Thymus (tissue), 14 donors: ENCODE measurements at places on chromosomes 1 and 21.

DNA sequence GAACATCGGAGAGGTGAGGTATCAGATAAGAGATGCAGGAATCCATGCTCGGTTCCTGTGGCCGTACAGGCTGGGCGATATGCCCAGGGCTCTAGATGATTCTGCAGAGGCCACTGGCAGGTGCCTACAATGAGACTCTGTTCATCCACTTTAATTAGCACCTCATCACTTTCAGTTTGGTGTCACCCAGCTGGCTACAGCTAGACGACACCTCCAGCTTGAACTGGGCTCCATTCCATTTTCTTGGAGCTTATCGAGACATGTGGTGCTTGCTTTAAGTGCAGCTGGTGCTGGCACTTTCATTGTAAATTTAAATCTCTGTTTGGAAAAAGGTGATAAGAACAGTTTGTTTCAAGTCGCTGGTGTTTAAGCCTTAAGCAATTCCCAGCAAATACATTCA lies 322.5 kb upstream of the ADGRL2 start:
- DNase-seq = no peak

GRCh38 chr1:26168410-26169197 lies at the start of gene C1orf232:
Gene C1orf232 (minus strand): TSS chr1:26168963. CDS start chr1:26168499, 464 bp downstream.
- DNase-seq = no peak

DNA sequence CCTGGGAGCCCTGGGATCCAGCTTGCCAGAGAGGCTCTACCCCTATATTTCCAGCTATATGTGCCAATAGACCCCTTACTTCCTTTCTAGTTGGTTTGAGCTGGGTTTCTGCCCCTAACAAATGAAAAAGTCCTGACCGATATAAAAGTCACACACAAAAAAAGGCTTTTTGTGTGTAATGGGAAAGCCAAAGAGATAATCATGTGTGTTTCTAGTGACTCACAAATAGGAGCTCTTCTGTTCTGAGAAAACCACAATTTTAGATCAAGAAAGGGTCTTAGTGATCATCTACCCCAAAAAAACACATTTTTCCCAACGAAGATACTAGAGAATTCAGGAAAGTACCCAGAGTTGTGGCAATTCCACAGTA lies 23.0 kb upstream of the PLEKHA6 start:
- DNase-seq = no peak

DNA sequence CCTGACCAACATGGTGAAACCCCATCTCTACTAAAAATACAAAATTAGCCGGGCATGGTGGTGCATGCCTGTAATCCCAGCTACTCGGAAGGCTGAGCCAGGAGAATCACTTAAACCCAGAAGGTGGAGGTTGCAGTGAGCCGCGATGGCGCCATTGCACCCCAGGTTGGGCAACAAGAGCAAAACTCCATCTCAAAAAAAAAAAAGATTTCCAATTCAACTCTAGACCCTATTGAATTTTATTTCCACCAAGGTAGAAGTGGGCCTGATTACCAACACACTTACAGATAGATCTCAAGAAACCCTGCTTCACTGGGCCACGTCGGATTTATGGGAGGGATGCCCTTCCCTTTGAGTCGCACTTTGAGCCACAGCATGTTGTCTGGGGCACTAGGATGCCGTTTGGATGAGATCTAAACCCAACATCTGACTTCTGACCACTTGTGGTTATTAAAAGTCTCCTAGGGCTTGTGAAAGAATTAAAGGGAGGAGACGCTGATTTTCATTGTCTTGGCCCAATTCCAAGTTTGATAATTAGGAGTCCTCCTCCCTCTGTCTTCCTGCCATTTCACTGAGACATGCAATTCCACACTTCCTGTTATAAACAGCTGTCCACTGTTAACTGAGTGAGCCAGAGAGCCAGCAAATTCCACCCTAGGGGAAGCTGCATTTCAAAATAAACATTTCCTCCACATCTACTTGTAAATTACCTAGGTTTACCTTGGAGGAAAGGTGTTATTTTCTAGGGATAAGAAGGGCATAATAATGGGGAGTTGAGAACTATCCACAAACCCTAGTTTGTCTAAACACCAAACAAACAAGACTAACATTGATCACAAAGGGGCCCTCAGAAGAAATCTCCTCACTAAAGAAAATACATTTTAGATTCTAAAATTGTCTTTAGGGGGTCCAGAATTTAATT lies 5.2 kb upstream of the RERE start:
- no peak for DNase-seq

- DNase-seq = peak; percentile 39
Observed at GRCh38 chr1:58162952-58163550, 383.5 kb downstream of the OMA1 start.

- DNase-seq = no peak
Observed at GRCh38 chr1:29052100-29052499, 71.6 kb downstream of the TMEM200B start.

DNA sequence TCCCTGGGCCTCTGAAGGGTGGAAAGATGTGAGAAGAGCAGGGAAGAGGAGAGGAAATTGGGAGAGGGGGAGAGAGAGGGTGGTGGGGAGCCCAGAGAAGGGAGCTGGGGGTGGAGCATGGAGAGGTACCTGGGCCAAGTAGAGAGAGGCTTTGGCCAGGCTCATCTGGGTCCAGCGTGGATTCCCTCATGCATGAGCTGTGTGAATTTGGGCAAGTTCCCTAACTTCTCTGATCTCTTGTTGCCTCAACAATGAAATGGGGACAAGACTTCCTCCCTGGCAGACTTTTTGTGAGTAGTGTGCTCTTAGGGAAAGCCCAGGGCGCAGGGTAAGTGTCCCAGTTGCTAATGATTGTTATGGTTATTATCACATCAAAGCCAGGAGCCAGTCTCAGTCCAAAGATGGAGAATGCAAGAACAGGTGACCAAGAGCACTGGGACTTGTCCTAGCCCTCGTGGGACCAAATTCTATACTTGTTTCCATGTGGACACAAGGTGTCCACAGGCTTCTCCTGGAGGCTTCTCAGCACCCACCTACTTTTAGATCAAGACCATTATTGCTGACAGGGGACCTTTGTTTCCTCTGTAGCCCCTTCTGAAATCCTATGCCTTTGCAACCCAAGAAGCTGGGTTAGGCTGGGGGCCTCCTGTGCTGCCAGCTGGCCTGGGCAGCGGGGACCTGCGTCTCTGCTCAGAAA lies 13.9 kb downstream of the IL6R start:
- DNase-seq = no peak

- no peak for DNase-seq
Observed at GRCh38 chr1:171610385-171610784, 11.7 kb upstream of the MYOCOS start.

GRCh38 chr21:44994695-44995342 lies 55.0 kb downstream of the SLX9 start:
- no peak for DNase-seq

- DNase-seq = no peak
Observed at GRCh38 chr1:19156676-19157075, 53.4 kb downstream of the UBR4 start.

DNA sequence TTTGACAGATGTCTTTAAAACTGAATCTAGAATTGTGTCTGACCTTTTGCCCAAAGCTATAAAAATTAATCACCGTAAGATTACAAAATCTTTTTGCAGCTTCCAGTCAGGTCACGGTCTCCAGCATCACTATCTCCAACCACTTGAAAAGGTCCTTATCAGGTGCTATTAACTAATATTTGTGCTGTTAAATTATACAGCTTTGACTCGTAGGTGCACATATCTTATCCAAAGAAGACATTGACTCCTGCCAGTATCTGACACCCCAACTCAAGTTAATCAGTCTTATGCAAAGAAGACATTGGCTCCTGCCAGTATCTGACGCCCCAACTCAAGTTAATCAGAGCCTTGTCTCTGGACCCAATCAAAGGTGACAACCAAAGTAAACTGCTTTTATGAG lies 19.9 kb upstream of the LYPD8 start:
- DNase-seq = no peak

DNA sequence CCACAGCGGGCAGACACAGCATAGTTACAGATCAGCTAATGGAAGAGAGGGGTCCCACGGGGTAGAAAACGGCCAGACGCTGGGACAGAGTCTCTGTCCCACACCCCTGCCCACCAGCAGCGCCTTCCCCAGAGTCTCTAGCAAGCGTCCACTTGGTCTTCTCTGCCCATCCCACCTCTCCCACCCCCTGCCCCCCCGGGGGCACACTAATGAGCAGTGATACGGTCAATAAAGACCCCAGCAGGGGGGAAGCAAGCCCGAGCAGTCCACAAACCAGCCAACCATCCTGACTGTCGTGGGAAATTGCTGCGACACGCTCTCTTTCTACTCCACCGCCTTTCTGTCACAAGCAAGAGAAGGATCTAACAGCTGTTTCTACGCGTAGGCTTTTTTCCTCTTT lies 374.7 kb downstream of the NPHP4 start:
- no peak for DNase-seq

GRCh38 chr1:11611638-11612327 lies 42.4 kb downstream of the FBXO2 start:
- DNase-seq = no peak

GRCh38 chr1:153430561-153430960 lies 14.2 kb downstream of the S100A7A start:
- no peak for DNase-seq

GRCh38 chr1:212554401-212554800 lies 54.2 kb upstream of the ATF3 start:
- no peak for DNase-seq

DNA sequence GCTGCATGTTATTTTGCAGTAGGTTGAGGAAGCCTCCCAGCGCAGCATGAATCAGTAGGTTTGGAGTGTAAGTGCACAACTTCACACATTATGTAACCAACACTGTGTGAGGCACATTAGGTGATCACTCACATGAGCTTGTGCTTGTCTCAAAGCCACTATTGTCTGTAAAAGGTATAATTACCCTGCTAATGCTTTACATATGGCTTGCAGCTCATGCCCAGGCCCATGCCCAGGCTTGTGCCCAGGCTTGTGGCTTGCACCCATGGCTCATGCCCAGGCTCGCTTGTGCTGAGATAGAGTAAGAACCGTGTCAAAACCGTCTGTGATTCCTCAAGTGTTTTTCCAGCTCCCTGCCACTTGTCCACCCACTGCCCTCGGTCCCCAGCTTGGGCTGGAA lies 596.3 kb downstream of the LTN1 start:
- no peak for DNase-seq

DNA sequence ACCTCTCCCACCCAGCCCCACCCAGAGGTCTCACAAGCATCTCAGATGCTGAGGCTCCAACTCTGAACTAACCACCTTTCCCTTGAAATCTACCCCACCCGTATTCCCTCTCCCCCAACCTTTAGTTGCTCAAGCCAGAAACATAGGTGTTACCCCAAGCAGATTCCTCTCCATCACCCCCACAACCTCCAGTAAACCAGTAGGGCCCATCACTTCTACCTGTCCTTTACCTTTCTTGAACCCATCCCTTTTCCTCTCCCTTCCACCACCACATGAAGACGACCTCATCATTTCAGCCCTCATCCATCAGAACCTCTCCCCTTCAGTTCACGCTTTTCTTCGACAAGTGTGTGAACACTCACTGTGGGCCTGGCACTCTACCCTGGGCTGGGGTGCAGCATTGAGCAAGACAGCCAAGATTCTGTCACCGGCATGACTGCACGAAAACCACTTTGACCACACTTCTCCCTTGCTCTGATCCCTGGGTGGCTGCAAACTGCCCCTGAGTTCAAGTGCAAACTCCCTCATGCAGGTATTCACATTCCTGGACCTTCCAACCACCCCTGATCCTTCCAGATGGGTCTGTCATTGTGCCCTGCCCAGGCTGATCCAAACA lies 65.5 kb upstream of the LAPTM5 start:
- no peak for DNase-seq

GRCh38 chr1:70438529-70438928 lies 27.5 kb downstream of the CTH start:
- no peak for DNase-seq

DNA sequence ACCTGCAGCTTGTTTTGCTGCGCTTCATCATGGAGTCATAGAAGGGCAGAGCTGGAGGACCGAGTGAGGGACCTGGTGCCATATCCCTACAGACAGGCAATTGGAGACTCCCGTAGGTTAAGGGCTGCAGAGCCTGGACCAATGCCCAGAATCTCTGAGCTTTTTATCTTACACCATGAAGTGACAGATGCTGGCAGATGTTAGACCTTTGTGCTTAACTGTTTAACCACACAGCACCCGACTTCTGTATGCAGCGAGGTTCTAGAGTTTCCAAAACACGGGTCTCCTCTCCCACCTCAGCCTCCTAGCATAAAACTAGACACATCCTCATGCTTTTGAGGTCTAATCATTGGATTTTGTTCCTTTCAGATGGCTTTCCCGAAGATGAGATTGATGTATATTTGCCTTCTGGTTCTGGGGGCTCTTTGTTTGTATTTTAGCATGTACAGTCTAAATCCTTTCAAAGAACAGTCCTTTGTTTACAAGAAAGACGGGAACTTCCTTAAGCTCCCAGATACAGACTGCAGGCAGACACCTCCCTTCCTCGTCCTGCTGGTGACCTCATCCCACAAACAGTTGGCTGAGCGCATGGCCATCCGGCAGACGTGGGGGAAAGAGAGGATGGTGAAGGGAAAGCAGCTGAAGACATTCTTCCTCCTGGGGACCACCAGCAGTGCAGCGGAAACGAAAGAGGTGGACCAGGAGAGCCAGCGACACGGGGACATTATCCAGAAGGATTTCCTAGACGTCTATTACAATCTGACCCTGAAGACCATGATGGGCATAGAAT lies 47.6 kb downstream of the B3GALT5 start:
- no peak for DNase-seq

DNA sequence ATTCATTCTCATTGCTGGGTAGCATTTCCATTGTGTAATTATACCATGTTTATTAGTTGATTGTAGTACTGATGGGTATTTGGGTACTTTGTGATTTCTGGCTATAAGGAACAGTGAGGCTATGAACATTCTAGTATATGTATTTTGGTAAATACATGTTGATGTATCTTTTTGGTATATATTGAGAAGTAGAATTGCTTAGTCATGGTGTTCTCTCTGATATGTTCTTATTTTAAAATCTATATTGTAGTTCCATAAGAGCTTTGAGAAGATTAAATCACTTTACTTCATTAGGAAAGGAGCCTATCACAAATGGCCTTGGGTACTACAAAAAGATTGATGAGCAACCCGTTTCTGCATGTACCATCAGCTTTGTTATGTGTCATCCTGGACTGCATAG lies 13.4 kb downstream of the MIXL1 start:
- DNase-seq = no peak

GRCh38 chr1:39969531-39970270 lies 14.8 kb downstream of the MFSD2A start:
- DNase-seq = no peak
